ENCODE measurements at places on chromosomes 11 and 22.

GRCh38 chr11:22192642-22193347, at the start of gene ANO5:
Gene ANO5, plus strand, starts transcription at chr11:22193085. Its CDS starts 408 bp downstream, at chr11:22193493.
- peak; percentile 81 for DNase-seq

DNA sequence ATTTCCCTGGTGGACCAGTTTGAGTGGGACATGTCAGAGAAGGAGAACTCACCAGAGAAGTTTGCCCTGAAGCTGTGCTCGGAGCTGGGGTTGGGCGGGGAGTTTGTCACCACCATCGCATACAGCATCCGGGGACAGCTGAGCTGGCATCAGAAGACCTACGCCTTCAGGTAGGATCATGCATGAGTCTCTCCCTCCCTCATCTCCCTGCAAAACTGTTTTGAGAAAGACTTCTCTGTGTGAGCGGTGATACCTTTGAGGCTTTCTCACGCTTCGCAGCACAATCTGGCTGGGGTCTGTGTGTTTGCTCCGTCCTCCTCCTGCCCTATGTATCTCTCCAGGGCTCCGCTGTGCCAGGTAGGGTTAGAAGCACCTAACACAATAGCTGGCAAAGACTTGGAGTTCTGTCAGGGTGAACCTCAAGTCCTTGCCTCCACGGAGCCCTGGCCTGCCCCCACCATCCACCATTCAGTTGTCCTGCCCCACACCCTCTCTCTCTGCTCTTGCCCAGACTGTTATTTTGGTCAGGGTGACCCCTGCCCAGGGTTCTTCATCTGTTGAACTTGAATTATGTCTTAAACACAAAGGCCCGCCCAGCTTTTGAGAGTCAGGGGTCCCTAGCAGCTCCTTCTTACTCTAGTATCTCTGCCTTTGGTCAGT, 13.4 kb downstream of the DERL3 start:
- no peak for DNase-seq

DNA sequence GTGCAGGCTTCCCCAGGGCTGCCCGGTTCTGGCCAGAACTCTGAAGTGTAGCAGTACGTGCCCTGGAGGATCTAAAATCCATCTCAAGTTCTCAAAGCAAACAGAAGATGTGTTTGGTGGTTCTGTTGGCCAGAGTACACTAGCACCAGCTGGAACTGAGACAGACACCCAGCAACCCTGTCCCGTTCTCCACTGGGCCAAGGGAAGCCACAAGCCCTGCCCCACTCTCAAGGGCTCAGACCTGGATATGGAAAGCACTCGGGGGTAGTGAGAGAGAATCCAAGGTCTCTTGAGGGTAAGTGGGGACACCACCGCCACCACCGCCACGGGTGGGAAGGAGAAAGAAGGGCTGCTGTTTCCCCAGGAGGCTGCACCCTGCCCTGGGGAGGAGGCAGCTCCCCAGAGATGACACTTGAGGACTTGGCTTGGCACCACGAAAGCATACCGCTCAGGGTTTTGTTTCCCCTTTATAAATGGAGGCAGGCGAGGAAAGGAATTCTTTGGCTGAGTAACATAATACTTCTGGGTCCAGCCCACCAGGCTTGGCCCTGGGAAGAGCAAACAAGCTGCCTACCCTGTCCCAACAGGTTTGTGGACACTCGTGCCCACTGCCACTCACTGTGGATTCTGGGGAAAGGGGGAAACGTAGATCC, 56.1 kb upstream of the POU2AF1 start:
- peak; percentile 9 for DNase-seq

DNA sequence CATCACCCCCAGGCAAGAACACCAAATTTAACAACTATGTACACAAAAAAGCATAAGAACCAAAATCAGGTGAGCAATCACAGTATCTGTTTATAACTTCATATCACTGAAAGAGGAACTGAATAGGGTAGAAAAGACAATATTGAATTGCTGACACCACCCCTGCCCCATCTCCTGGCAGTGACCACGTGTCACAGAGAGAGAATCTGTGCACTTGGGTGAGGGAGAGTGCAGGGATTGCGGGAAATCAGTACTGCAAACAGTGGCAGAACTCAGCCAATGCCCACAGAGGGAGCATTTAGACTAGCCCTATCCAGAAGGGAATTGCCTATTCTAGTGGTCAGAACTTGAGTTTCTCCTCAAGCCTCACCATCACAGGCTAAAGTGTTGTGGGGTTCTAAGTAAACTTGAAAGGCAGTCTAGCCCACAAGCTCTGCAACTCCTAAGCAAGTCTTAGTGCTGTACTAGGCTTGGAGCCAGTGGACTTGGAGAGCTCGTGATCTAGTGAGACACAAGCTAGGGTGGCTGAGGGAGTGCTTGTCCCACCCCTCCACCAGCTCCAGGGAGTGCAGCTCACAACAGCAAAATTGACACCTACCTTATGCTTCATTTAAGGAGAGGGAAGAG, 82.8 kb upstream of the PTH start:
- no peak for DNase-seq

- no peak for DNase-seq
These were observed 20.3 kb upstream of the MYRF start for GRCh38 chr11:61731952-61732675.

GRCh38 chr11:114396916-114397315, 3.4 kb downstream of the C11orf71 start:
- no peak for DNase-seq

DNA sequence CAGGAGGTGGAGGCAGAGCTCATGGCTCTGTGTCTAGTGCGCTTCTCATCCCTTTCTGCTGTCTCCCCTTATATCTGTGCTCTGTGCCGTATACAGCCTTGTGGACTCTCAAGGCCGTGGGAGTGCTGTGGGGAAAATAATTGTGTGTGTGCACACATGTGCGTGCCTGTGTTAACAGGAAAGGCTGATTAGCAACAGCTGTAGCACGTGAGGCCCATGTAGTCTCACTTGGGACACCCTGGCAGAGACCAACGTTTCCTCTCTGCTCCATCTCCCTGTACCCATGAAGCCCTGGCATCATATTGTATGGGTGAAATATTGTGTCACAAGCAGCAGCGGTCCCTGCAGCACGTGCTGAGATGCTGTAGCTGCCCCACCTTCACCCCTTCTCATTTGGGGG, 109.3 kb downstream of the LRRC32 start:
- no peak for DNase-seq

- DNase-seq = no peak
These were observed 92.6 kb downstream of the ENTHD1 start for GRCh38 chr22:39800790-39801520.

GRCh38 chr22:28771195-28771791, 1.2 kb upstream of the CCDC117 start:
- DNase-seq = no peak

DNA sequence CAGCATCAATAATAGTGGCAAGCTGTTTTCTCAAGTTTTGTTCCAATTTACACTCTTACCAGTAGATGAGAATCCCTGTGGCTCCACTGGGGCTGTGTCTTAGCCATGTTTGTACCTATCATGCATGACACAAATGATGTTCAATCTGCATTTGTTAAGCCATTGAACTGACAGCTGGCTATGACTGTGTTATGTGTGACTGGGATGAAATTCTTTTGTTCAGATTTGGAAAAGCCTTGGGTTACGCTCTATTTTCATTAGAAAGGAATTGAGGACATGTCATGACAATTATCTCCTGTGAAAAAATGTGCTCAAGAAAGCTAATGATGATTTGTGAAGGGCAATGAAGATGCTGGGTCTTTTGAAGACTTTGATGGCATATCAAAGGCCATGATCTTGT, 201.8 kb upstream of the LARGE1 start:
- DNase-seq = no peak

- DNase-seq = no peak
These were observed 3.6 kb downstream of the INCENP start for GRCh38 chr11:62127426-62127825.

- DNase-seq = no peak
These were observed 11.2 kb downstream of the SPATA19 start for GRCh38 chr11:133833898-133834681.

GRCh38 chr22:30056015-30056414, 24.2 kb upstream of the HORMAD2 start:
- no peak for DNase-seq

- DNase-seq = no peak
These were observed 66.1 kb downstream of the RBMXL2 start for GRCh38 chr11:7154881-7155361.

GRCh38 chr22:31178859-31179258, 18.9 kb downstream of the RNF185 start:
- no peak for DNase-seq

DNA sequence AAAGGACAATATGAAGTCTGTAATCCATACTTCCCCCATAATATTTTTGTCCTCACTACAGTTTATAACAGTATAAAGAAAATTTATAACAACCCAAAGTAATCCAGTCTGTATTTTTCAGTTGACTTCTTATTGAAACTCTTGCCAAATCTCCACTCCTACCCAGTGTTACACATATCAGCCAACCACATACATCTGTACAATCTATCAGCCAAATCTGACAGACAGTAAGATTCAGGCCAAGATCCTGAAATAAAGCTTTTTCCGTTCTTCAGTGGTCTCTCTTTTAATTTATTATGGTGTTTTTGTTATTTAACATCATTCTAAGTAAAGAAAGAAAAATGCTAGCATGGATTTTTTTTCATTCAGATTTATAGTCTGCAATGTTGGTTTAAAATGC, 2370.9 kb upstream of the RAG2 start:
- no peak for DNase-seq

DNA sequence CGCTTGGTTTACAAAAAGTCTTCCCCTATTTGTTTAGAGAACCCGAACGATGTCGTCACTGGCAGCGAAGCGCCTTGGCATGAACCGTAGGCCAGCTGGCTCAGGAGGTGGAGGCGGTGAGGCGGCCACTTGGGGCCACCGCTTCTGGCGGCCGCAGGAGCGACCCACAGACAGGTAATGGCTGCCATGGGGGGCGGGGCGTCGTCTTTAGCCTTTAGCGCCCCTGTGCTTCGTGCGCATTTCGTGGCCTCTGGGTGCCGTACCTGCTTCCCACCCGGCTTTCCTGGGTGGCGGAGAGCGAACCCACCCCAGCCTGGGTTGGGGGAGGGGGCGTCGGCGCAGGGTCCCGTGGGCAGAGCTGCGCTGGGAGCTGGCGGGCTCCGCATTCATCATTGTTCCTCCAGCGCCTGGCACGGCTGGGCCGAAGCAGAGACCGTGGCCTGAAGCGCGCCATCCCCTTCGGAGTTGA, 469 bp upstream of the OSBP2 start:
- DNase-seq = peak; percentile 50

DNA sequence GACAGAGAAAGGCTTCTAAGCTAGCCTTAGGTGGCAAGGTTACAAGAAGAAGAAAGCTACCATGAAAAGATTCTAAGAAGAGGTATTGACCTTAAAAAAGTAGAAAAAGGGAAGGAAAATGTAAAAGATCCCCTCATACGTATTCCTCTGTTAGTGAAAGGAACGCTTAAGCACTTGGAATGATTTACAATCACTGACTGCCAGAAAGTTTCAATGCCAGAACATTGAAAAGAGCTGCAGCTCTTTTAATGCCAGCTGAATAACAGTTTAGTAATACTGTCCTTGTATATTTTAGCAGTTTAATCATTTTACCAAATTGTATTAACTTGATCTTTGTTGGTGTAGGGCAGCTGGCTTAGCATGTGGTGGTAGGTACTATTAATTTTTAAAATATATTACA, 650.7 kb downstream of the FAM181B start:
- no peak for DNase-seq

GRCh38 chr11:76793391-76794291, 10.5 kb downstream of the TSKU start:
- peak; percentile 31 for DNase-seq

- DNase-seq = no peak
These were observed 117.3 kb downstream of the CEP164 start for GRCh38 chr11:117444711-117445658.

DNA sequence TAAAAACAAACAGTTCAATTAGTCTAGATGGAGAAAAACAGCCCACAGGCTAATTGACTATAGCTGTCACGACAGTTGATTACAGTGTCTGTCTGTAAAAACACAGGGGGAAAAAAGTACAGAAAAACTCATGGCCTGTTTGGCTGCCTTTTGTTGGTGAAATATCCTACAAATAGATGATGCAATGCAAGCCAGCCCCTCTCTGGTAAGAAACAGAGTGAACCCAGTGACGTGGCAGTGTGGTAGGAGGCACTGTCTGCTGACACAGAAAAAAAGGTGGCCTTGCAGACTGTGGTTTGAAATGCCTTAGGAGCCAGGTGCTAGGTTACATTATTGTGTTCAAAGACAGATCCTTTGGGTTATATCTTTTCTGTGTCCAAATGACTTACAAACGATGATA, 431.4 kb upstream of the CCDC90B start:
- no peak for DNase-seq

DNA sequence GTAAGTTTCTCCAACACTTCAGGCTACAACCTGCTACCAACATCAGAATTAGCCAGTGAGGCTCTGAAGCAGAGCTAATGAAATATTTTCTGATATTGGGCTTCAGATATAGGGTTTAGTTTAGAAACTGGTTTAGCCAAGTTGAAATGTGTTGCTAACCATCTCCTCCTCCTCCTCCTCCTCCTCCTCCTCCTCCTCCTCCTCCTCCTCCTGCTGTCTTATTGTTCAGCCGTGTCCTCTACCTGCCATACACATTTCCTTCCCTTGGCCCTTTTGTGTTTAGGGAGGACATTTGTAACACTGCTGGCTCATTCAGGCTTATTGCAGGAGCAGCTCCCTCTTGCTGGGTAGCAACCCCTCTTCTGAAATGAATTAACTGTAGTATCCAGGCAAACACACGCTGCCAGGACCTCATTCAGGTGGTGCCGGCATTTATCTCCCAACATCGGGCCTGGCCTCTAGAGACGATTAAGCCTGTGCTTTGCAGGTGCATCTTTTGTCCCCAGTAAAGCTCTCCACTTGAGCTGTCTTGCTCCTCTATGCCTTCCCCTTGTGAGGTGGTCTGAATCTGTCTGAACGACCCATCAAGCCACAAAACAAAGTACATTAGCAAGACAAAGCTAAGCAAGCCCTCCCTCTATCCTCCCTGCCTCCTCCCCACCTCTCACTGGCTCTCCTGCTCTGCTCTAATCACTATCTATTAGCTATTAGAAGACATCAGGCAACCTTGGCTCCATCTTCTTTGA, 82.9 kb downstream of the KCNJ1 start:
- no peak for DNase-seq

GRCh38 chr11:83510530-83511460, 224.6 kb upstream of the CCDC90B start:
- no peak for DNase-seq

DNA sequence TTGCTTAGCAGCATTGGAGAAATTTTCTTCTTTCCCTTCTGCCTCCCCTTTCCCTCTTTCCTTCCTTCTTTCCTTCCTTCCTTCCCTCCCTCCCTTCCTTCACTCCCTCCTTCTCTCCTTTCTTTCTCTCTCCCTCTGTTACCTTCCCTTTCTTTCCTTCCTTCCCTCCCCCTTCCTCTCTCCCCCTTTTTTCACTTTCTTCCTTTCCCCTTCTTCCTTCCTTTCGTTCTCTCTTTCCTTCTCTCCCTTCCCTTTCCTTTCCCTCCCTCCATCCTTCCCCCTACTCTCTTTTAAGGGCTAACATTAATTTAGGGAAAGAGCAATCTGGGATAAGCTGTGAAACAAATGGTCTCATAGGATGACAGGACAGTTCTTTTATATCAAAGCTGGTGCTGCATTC, 34.1 kb downstream of the SLC5A1 start:
- no peak for DNase-seq

- no peak for DNase-seq
These were observed 1036.0 kb downstream of the OPCML start for GRCh38 chr11:132496341-132496740.

Measured in femur (tissue), 1 donor.